ENCODE measurements at places on chromosomes 4 and X.

- peak; percentile 64 for DNase-seq
Observed at GRCh38 chr4:17636696-17637622, 22.5 kb downstream of the MED28 start.

DNA sequence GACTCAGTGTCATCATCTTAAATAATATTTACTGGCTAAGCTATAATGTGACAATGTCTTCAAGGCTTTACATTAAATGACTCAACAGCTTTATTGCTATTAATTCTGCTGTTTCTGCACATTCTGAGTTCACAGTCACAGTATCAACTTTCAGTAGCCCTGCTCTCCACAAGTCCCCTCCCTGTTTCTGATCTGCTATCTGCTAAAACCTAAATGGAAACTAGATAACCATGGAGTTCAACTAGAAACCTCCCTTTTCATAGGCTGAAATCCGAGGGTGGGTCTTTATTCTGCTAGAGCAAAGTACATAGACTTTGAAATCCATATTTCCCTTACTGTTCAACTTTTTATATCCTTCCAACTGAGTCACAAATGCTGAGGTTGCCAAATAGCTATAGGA is 5.4 kb upstream of the ACE2 start:
- no peak for DNase-seq

DNA sequence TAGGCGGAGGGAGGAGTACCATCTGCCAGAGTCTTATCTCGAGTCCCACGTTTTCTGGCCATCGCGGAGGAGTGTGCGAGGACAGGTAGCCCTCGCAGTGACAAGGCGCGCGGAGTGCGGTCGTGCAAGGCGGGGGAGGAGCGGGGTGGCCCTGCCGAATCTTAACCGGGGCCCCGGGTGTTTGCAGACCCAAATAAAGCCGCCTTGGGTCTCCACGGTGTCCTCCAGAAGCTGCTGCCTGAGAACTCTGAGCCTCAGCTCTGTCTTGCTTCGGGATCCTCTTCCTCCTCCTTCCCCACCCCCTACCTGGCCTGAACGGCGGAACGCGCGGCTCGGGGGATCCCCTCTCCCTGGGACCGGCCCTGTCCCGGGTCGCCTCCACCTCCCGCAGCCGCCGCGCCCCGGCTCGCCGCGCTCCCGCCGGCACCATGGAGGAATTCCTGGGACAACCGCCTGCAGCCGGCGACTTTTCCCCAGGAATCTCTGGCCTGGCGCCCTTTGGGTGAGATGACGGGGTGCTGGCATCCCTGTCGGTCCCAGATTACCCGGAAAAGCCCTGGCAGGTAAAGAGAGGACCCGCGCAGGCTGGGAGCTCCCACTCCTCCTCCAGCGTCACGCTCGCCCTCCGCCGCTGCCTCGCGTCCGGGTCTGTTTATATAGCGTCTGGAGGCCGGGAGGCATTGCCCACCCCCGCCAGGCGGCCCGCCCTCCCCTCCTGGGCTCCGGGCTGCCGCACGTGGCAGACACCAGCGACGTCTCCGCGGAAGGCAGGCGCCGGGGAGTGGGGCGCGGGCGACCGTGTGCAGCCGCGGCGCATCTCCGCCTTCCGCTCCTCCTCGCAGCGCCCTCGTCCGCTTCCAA is at the start of gene GALNTL6:
GALNTL6 (plus strand) TSS at position 740 of the 861 bp plus-strand sequence.
- peak; percentile 5 for DNase-seq

- DNase-seq: no peak
Observed at GRCh38 chr4:2546286-2546823, 9.9 kb downstream of the FAM193A start.

DNA sequence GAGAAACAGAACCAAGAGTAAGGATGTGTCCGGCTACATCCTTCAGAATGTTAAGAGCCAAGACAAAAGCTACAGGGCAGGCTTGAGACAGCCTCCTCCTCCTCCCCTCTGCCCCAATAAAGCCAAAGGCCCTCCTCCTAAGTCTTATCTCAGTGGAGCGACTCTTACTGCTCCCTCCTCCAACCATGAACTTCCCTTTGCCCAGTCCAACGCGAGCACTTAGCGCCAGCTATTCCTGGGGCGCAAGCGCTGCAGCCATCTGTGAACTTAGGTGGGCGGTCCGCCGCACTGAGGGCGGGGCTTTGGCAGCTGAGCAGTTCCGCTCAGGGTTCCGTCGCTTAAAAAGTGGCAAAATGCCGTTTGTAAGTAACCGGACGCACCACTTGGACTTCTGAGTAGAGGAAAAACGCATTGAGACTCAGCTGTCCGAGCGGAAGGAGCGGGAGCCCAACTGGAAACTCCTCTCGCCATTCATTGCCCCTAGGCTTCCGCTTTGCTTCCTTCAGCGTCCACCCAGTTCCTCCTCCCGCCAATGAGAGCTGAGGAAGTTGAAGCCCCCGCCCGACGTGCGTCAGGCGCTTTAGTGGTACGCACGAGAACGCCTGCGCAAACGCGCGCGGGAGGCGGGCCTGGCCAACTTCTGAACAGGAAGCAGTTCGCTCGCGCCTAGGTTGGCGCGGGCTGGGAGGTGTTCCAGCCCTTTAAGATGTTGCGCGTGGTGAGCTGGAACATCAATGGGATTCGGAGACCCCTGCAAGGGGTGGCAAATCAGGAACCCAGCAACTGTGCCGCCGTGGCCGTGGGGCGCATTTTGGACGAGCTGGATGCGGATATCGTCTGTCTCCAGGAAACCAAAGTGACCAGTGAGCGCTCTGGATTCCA is at the start of gene APEX2:
APEX2 (plus strand) TSS at position 647 of the 882 bp plus-strand sequence; CDS start at position 707, 60 bp downstream.
- peak; percentile 88 for DNase-seq

GRCh38 chrX:72069350-72070160 is 62.2 kb downstream of the RTL5 start:
- no peak for DNase-seq

GRCh38 chr4:101135371-101136010 is 211.8 kb downstream of the PPP3CA start:
- no peak for DNase-seq

GRCh38 chr4:152033621-152034020 is 272.8 kb upstream of the GATB start:
- DNase-seq: no peak

GRCh38 chr4:165299399-165300060 is 27.9 kb upstream of the MSMO1 start:
- no peak for DNase-seq

DNA sequence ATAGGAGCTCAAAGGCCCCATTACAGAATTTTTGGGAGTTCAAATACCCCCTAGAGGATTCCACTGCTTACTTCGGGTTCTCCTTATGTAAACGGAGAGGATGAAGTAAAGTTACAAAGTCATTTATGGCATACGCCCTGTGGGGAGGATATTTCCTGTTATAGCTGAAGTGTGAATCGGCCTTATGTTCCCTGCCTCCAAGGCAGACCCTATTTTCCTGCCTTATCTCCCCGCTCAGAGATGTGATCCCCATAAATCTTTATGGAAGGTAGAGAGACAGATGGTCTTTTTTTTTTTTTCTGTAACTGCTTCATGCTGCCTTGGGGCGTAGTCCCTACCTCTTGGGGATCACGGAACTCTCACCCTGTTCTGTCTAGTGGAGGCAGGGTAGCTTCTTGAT is 56.0 kb upstream of the DHX15 start:
- no peak for DNase-seq

GRCh38 chr4:122959441-122959840 is 37.0 kb upstream of the NUDT6 start:
- DNase-seq: no peak

GRCh38 chrX:100381619-100382018 is 28.5 kb downstream of the PCDH19 start:
- DNase-seq: peak; percentile 31

DNA sequence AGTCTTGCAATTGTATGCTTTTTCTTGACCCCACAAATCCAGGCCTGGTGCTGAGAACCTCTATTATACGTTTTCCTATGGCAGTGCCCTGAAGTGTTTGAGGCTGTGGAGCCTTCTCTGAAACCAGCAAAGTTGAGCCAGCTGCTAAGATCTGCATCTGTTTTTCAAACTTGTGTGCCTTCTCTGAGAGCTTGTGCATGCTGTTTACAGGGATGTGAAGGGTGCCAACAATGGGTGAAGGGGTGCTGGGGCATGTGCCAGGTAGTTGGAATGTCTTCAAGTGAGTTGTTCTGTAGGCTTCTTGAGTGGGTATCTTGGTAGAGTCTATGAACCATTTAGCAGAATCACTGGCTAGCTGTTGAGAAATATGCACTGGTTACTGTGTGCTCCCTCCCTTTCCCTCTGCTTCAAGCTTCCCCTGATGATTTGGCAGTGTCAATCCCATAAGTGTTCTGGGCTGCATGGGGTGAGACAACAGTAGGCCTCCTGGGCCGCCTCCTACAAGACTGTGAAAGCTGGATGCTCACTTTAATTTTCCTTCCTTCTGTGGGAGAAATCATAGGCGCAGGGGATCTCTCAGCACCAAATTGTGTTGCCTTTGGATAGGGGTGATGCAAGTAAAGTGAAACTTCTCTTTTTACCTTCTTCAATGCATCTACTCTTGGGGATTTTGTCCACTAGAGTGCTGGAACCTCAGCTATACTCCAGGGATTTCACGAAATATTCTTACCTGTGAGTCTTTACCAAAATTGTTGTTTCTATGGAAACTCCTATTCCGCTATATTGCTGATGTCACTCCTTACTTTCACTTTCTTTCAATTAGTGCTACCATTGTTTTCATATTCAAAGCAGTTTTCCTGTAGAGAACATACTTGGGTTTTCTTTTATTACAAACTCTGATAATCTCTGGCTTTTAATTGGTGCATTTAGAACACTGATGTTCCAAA is 30.0 kb downstream of the ITM2A start:
- DNase-seq: no peak

- DNase-seq: no peak
Observed at GRCh38 chrX:138759217-138759943, 47.9 kb upstream of the FGF13 start.

- no peak for DNase-seq
Observed at GRCh38 chr4:77073981-77074380, 1.8 kb downstream of the CCNI start.

GRCh38 chr4:131137196-131137595 is 2011.9 kb upstream of the PCDH10 start:
- no peak for DNase-seq

DNA sequence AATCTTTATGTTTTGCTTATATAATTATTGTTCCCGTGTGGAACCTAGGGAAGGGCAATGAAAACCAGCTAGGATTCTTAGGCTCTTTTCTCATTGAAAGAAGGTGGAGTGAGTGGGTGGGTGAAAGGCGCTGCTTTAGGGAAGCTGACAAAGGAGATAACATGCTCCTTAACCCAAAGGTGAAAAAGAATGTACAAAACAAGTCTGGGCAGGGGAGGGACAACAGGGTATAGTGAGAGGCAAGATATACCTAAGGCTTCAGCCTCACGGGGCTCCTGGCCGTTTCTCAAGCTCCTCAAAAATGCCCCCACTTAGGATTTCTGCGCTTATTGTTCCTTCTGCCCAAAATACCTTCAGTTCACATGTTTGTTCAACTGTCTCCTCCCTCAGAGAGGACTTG is 1.8 kb downstream of the SH2D1A start:
- DNase-seq: no peak

DNA sequence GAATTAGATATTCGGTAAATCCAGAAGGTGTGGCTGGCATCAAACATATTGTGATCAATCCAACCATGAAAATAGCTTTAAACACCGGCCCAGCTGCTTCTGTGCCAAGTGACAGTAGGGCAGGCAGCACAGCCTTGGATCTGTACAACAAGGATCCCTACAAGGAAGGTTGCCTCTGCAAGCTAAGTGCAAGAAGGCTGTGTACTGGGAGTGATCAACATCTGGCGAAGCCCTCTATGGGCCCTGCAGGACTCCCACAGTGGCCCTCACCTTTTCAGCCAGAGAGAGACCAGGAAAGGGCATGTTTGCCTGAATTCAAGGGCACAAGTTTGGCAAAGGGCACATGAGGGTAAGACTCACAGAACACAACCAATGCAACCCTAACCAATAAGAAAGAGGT is 9.6 kb downstream of the IRS4 start:
- DNase-seq: no peak
